ENCODE measurements at places on chromosomes 1 and 21.

DNA sequence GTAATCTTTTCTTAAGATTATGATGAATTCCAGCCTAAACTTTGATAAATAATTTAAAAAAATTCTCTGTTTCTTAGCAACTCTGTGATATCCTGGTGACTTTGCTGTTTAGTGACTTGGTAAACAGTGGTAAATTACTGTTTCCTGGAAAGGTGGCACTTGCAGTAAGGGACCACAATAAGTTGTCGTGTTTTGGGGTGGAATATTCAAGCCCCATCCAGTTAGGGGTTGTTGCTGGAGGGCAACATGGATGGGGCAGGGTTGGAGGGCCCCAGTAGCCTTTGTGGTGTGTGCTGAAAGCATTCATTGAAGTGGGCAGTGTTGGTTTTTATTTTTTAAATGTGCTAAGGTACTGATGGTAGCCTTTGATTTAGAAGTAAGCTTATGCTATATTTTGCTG, 30.3 kb downstream of the PRDM2 start:
- H3K27ac ChIP-seq: peak overlapping the region; percentile 99
- H3K27me3 ChIP-seq: no peaks in the 10 kb centered on the region
- DNase-seq: no peak
- peaks cover 24% of the 10 kb centered on the region for H3K36me3 ChIP-seq

DNA sequence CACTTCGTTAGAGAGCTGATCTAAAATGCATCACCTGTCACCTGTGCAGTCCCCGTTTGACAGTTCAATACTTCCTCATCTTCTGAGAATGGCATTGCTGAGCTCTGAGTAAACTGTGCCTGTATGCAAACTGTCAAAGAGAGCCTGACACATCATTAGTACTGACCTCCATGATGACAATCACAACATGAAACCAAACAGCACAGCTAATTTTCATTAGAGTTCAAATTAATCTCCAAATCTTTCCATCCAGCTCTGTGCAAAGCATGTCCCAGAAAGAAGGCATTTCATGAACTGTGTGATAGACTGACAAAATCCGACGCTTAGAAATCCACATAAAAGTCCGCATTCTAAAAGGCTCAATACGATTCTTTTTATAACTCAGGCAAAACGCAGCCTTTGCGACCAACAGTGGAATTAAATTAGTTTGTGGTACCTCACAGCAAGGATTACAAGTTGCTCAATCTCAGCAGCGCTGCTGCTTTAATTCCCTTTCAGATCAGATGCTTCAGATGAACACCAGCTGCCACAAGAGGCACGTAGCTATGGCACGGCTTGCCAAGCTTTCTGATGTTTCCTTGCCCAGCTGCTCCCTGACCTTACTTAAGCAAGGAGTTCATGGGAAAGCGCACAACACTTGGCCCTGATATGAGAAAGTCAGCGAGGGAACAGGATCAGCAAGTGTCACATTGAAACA, 765.5 kb upstream of the PRMT6 start:
- no peak overlapping the region for H3K4me3 ChIP-seq
- no peak for DNase-seq
- no peaks in the 10 kb centered on the region for H3K27me3 ChIP-seq
- H3K36me3 ChIP-seq: no peaks in the 10 kb centered on the region

- H3K36me3 ChIP-seq: no peaks in the 10 kb centered on the region
- H3K4me1 ChIP-seq: no peaks in the 10 kb centered on the region
Measured at GRCh38 chr1:94777281-94777680, 42.9 kb upstream of the SLC44A3 start.

- no peak for DNase-seq
- H3K4me1 ChIP-seq: peaks cover 7% of the 10 kb centered on the region
- no peak overlapping the region for H3K4me3 ChIP-seq
- no peaks in the 10 kb centered on the region for H3K27me3 ChIP-seq
- H3K36me3 ChIP-seq: no peaks in the 10 kb centered on the region
Measured at GRCh38 chr1:50656931-50657330, 233.7 kb upstream of the DMRTA2 start.

DNA sequence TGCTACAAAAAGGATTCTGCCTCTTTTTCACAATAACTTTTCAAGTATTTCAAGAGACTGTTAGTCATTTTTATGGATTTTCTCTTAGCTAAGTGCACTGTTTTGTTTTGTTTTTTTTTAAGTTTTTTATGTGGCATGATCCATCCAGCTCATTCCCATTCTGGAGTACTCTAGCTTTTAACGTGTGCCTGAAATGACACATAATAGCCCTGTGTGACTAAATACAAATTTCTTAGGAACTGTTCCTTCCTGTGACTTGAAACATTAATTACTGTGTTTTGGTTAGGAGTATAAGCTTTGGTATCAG, 143.9 kb downstream of the HS2ST1 start:
- H3K4me1 ChIP-seq: peaks cover 30% of the 10 kb centered on the region
- peaks cover 8% of the 10 kb centered on the region for H3K36me3 ChIP-seq
- H3K4me3 ChIP-seq: no peak overlapping the region
- no peaks in the 10 kb centered on the region for H3K27me3 ChIP-seq
- H3K27ac ChIP-seq: no peak overlapping the region

GRCh38 chr1:67270541-67270940, 37.1 kb upstream of the IL12RB2 start:
- H3K4me1 ChIP-seq: peaks cover 32% of the 10 kb centered on the region
- no peak for DNase-seq
- peaks cover 28% of the 10 kb centered on the region for H3K36me3 ChIP-seq
- no peak overlapping the region for H3K27ac ChIP-seq
- H3K27me3 ChIP-seq: no peaks in the 10 kb centered on the region

GRCh38 chr1:229970714-229971113, 96.3 kb upstream of the GALNT2 start:
- H3K27ac ChIP-seq: no peak overlapping the region
- DNase-seq: no peak
- peaks cover 8% of the 10 kb centered on the region for H3K4me1 ChIP-seq
- H3K4me3 ChIP-seq: no peak overlapping the region

GRCh38 chr1:58629031-58629462, 52.0 kb upstream of the TACSTD2 start:
- H3K4me1 ChIP-seq: no peaks in the 10 kb centered on the region
- no peak overlapping the region for H3K27ac ChIP-seq
- H3K27me3 ChIP-seq: peaks cover 21% of the 10 kb centered on the region
- no peak for DNase-seq
- no peaks in the 10 kb centered on the region for H3K36me3 ChIP-seq

- H3K4me1 ChIP-seq: no peaks in the 10 kb centered on the region
- peaks cover 2% of the 10 kb centered on the region for H3K27me3 ChIP-seq
- no peak for DNase-seq
- H3K27ac ChIP-seq: no peak overlapping the region
- no peak overlapping the region for H3K4me3 ChIP-seq
- no peaks in the 10 kb centered on the region for H3K36me3 ChIP-seq
Measured at GRCh38 chr1:55320891-55321290, 105.7 kb upstream of the USP24 start.

DNA sequence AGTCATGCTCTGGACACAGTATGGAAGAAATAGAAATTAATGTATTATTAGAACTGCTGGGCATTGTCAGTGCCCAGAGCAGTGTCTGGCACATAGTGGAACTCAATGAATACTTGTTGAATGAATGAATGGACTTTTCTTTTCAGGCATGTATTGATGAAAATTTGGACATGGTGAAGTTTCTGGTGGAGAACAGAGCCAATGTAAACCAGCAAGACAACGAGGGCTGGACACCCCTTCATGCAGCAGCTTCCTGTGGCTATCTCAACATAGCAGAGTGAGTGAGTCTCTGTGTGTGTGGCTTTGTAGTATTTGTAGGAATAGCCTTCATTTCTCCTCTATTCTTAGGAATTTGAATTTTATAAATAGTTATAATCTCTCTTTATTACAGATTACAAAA, 68.1 kb downstream of the PPP1R12B start:
- no peak overlapping the region for H3K27ac ChIP-seq
- DNase-seq: no peak
- no peaks in the 10 kb centered on the region for H3K27me3 ChIP-seq

DNA sequence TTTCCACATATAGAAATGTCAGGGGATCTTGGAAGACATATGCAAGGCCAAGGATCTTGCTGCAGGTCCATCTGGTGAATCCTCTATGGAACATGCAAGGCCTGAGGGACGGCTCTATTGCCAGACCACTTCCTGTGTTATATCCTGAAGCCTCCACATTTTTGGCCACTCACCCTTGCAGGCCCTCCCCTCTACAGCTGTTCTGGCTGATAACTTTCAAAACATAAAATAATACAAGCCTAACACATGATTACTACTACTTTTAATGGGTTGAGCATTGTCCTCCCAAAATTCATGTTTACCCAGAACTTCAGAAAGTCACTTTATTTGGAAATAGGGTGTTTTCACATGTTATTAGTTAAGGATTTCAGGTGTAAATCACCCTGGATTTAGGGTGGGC, 18.5 kb upstream of the LYPLAL1 start:
- H3K36me3 ChIP-seq: no peaks in the 10 kb centered on the region
- no peak for DNase-seq
- peaks cover 2% of the 10 kb centered on the region for H3K27me3 ChIP-seq

- no peak for DNase-seq
- no peaks in the 10 kb centered on the region for H3K4me1 ChIP-seq
- peaks cover 1% of the 10 kb centered on the region for H3K27me3 ChIP-seq
Measured at GRCh38 chr1:47656719-47657685, 219.2 kb downstream of the FOXD2 start.

DNA sequence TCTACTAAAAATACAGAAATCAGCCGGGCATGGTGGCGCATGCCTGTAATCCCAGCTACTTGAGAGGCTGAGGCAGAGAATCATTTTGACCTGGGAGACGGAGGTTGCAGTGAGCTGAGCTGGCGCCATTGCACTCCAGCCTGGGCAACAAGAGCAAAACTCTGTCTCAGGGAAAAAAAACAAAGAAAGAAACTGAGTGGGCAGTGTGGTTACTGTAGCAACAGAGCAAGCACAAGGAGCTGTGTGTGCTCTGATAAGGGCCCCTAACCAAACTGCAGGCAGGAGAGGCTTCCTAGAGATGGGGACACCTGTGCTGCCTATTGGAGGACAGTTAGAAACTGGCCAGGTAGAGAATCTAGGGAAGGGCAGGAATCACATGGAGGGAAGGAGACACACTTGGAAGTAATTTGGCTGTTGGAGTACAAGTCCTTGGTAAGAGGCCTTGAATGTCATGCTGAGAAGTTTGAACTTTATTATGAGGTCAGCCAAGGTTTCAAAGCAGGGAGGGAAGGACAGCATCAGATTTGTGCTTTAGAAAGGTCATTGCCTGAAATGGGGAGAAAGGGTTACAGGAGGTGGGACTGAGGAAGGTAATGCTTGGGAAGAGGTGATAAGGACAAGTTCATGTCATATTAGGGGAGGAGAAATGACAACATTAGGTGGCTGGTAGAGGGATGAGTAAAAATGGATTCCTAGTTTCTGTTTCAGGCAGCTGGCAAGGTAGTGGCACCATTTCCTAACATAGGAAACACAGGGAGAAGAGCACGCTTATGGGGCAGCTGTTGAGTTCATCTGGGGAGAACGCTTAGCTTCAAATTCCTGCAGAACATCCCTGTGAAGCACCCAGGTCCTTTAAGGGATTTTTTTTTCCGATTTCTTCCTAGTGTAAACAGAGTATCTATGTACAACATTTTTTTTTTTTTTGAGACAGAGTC, 69.2 kb upstream of the ARTN start:
- peaks cover 10% of the 10 kb centered on the region for H3K36me3 ChIP-seq
- H3K27ac ChIP-seq: peak overlapping the region; percentile 76

DNA sequence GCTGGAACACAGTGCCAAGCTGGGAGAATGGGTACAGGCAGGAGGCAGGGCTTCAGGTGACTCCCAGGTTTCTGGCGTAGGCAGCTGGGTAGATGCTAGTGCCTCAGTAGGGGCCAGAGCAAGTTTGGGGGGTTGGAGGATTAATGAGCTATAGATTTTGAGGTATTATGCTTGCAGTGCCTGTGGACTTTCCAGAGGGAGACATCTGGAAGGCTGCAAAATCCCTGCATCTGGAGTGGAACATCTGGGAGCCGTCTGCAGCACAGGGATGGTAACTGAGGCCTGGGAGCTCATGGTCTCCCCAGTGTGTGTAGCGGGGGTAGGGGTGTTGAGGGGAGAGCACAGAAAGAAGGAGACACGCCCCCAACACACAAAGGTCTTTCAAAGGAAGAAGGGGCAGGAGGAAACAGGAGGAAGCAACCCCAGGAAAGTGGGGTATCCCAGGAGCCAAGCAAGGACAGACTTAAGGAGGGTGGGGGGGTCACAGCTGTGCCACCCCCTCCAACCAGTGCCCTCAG, 2.2 kb upstream of the PDZK1IP1 start:
- H3K36me3 ChIP-seq: no peaks in the 10 kb centered on the region
- H3K4me1 ChIP-seq: no peaks in the 10 kb centered on the region
- no peak overlapping the region for H3K4me3 ChIP-seq

DNA sequence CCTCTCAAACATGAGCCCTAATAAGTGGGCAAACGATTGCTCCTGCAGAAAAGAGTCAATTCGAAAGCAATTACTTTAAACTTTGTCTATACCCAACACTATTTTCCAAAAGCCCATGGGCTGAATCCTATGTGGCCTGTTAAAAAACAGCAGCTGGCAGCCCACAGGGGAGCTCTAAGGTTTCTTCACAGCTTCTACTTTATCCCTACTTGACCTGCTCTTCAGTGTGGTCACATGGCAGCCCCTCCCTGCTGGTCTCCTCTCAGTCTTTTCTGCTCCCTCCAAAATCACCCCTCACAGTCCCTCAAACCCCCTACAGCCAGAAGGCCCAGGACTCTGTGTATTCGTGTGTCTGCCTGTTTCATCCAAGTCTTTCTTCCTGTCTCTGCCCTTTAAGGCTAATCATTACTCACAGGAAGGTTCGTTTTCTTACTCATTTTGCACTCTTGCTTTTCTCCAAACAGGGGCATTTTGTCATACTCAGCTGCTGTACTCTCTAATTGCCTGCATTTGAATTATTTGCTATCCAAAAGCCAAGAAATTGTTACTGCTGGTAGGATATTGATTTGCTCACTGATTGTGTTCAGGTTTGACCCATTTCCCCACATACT, 62.4 kb upstream of the FAM3B start:
- H3K36me3 ChIP-seq: no peaks in the 10 kb centered on the region
- H3K27ac ChIP-seq: no peak overlapping the region
- H3K4me1 ChIP-seq: peaks cover 2% of the 10 kb centered on the region
- no peak for DNase-seq

DNA sequence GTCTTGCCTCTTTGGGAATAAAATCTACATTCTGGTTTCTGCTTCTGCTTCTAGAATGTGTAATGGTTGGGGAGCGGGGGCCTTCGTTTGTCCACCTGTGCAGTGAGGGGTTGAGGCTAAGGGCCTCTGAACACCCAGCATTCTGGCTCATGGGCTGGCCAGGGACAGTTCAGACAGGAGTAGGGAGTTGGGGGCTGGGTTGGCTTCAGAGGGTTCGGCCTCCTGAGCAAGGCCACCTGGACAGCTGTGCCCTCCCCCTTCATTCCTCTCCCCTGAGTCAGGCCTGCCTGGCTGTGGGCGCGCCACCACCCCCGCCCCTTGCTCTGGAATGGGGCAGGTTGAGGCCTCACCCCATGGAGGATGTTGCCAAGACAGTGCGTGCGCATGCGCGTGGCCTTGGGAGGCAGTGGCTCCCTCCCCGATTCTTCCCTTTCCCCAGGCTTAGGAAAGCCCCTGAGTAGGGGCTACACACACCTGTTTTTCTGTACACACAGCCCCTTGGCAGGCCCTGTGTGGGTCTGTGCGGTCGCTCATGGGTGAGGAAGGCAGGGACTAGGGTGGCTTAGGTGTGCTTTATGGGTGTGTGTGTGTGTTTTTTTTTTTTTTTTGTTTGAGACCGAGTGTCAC, 57.0 kb downstream of the YARS1 start:
- DNase-seq: no peak
- peaks cover 9% of the 10 kb centered on the region for H3K4me1 ChIP-seq
- H3K36me3 ChIP-seq: no peaks in the 10 kb centered on the region
- peaks cover 15% of the 10 kb centered on the region for H3K27me3 ChIP-seq
- no peak overlapping the region for H3K27ac ChIP-seq

Measured in activated T-helper 2 cell treated with anti-CD3 and anti-CD28 coated beads, Interferon-gamma antibody, Interleukin-2, Interleukin-4, amounts not matched to agents 10 μg/mL and 5 μg/mL and 100 μg/mL, durations not matched to agents 14 hours and 24 hours and 36 hours (primary cell).